ENCODE measurements at places on chromosomes 2 and 18.

- no peak for DNase-seq
Measured at GRCh38 chr18:6949800-6950586, 167.6 kb downstream of the LAMA1 start.

DNA sequence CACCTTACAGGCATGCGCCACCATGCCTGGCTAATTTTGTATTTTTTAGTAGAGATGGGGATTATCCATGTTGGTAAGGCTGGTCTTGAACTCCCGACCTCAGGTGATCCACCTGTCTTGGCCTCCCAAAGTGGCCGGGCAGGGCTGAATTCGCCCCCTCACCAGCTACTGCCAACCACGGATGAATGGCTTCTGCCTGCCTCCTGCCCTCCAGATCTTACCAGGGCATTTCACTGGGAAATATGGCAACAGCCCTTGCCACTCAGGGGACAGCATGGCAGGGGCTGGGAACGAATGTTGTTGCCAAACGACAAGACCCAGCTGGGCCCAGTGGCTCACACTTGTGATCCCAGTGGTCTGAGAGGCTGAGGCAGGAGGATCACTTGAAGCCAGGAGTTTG, 1.8 kb upstream of the ALPP start:
- DNase-seq = no peak

- DNase-seq = no peak
Measured at GRCh38 chr18:3219241-3219630, 532 bp downstream of the MYOM1 start.

GRCh38 chr2:192827735-192828134, 633.0 kb upstream of the TMEFF2 start:
- no peak for DNase-seq

DNA sequence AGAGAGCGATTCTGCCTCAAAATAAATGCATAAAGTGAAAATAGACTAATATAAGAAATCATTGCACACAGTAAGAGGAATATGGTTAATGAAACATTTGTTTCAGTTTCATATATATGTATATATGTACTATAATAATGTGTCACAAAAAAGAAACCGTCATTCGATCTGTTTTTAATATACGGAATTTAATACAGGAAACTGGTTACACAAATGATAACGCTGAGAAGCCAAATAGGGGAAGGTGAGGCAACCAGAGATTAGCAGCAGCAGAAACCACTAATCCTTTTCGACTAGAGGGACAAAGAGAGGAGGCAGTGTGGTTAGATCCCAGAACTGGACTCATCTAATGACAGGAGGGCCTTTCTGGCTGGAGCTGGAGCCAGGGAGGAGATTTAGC, 64.2 kb upstream of the GREB1L start:
- DNase-seq = peak; percentile 18

- DNase-seq = no peak
Measured at GRCh38 chr2:127961729-127962128, 66.1 kb downstream of the SAP130 start.

DNA sequence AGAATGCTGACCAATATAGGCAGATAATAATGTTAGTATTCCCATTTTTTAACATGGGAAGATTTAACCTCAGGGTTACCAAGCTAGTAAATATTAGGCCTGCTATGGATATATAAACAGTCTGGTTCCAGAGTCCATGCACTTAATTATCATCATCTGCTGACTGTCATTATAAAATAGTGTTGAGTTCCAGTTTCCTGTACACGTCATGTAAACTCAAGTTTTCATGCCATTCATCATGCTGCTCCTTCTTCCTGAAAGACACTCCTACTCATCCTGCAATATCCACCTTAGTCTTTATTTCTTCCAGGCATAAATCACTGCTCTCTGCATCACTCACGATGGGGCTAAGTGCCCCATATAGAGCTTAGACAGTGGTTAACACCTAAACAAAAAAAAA, 420.8 kb upstream of the SPHKAP start:
- no peak for DNase-seq

GRCh38 chr2:2318949-2319348, 12.1 kb downstream of the MYT1L start:
- DNase-seq = no peak

- DNase-seq = peak; percentile 59
Measured at GRCh38 chr2:73939419-73939818, 12.7 kb downstream of the DGUOK start.

DNA sequence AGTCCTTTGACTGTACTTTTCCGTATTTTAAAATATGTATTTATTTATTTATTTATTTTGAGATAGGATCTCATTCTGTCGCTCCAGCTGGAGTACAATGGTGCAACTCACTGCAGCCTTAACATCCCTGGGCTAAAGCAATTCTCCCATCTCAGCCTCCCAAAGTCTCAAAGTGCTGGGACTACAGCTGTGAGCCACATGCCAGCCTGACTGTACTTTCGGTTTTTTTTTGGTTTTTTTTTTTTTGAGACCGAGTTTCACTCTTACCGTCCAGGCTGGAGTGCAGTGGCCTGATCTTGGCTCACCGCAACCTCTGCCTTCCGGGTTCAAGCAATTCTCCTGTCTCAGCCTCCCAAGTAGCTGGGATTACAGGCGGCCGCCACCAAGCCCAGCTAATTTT, 28.9 kb upstream of the CCNYL1 start:
- no peak for DNase-seq

DNA sequence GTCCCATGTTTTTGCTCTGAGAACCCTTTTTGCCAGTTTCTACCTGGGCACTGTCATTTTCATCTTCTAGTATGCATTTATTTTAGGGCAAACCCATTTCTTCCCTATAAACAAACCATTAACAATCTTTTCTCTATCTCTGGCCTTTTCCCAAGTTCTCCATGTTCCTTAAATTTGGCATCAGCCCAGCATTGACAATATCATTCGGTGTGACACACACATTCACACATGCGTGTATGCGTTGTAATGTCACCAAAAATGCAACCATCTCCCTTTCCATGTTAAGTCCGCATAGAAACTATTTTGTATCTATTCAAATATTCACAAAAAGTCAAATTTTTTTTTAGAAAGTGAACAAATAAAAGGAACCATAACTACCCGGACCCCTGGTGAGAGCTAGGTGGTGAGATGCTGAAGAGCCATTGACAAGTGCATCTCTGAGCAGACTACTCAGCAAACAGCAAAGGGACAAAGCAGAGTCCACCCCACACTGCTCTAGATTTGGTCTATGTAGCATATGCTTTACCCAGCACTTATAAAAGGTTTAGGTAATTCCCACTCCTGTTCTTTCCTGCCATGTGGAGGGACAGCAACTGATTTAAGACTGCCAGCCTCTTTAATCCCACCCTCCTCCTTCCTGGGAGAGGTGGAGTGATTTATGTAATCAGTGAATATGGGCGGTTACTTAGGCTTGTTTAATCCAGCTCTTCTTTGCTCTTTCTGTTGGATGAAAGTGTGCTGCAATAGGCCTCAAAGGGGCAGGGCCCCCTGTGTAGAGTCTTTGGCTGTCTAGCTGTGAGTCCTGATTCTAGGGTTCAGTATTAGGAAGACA, 124.1 kb downstream of the METTL8 start:
- no peak for DNase-seq

DNA sequence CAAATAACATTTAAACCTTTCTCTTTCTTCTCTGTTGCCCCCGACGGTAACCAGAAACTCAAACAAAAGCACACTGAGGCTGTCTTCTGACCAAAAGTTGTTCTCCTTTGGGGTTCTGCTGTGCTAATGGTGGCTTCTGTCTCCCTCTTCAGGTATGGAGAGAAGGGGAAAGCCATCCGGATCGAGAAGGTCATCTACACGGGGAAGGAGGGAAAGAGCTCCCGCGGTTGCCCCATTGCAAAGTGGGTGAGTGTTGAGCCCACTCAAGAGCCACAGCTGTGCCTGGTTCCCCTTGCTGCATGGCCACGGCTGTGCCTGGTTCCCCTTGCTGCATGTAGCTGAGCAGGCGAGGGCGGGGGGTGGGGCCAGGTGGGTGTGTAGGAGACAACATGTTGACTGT, 67.4 kb downstream of the BOLA3 start:
- DNase-seq = peak; percentile 55

DNA sequence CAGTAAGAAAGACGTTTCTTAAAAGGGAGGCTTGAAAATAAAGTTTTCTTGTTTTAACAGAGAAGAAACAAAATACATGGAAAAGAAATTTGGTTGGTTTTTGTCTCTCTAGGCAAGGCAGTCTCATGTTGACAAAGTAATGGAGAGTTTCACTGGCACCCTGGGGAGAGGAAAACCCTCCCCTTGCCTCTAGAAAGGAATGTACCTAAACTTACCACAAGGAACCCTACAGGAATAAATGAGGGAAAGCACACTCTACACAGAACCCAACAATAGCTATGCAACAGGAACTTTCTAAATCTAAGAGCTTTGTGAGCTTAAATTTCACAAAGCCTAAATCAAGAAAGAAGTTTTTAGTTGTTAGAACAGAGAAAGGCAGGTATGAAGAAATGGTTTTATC, 37.0 kb downstream of the FIGN start:
- DNase-seq = no peak

DNA sequence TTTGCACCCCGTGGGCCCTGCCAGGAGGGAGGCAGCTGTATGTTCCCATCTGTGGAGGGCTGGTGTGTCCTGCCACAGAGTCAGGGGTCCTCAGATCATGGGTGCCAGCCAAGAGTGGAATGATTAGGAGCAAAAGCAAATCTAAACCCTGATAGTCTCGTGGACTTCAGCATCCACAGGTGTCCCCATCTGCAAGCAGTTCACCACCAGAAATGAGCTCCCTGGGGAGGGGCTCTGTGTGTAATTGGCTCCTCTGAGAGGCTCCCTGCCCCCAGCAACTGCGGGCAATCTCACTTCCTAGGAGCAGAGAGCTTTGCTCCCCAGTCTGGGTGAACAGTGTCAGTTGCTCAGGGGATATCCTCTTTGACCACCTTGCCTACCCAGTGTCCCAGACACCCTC, 78.1 kb downstream of the HNRNPLL start:
- DNase-seq = no peak

- DNase-seq = peak; percentile 14
Measured at GRCh38 chr2:179898873-179899272, 37.5 kb upstream of the ZNF385B start.

DNA sequence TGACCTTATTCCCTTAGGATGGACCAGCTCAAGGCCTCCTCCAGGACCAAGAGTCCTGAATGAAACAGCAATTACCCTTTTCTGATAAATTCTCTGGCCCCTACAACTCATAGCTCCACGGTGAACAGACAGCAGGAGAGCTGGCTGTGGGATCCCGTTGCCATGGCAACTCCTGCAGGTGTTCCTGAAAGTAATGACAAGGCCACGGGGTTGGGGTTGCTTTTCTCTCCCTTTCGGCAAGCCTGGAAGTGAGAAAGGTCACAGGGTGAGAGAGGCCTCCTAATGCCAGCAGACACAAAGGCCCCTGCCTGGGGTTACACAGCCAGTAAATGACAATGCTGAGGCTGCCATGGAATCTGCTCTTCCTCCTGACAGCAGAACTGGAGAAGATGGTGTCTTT, 403.0 kb downstream of the NBAS start:
- DNase-seq = no peak

GRCh38 chr2:197453914-197454398, 604 bp downstream of the COQ10B start:
- DNase-seq = peak; percentile 12

GRCh38 chr2:218863021-218863520, 3.5 kb downstream of the WNT6 start:
- DNase-seq = no peak

GRCh38 chr2:41853427-41854191, 194.2 kb upstream of the PKDCC start:
- peak; percentile 52 for DNase-seq

DNA sequence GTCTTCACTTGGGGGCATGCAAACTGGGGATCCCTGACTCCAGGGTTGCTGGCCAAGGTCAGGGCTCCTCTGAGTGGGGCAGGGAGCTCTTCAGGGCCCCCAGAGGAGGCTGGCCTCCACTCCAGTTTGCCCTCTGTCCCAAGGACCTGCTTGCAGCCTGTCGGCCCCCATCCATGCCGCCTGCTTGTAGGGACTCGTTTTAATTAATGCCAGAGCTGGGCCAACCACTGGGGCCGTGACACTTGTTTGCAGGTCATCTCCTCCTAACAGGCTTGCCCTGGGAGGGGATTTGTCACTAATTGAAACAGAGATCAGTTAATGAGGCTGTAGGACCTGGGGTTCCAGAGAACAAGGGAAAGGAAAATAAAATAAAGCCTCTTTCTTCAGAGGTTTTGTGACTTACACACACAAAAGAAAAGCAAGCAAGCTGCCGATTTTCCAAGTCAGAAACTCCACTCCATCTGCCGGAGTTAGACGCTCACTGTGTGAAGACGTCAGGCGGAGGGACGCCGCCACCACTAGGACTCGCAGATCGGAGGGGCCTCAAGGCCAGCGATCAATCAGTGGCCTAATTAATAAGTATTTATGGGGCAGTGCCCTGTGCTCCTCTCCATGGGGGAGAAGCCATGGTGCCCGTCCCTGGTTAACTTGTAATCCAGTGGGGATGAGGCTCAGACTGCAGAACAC, 75.9 kb downstream of the SFXN5 start:
- DNase-seq = no peak

- DNase-seq = no peak
Measured at GRCh38 chr2:128440666-128441340, 122.1 kb upstream of the HS6ST1 start.

DNA sequence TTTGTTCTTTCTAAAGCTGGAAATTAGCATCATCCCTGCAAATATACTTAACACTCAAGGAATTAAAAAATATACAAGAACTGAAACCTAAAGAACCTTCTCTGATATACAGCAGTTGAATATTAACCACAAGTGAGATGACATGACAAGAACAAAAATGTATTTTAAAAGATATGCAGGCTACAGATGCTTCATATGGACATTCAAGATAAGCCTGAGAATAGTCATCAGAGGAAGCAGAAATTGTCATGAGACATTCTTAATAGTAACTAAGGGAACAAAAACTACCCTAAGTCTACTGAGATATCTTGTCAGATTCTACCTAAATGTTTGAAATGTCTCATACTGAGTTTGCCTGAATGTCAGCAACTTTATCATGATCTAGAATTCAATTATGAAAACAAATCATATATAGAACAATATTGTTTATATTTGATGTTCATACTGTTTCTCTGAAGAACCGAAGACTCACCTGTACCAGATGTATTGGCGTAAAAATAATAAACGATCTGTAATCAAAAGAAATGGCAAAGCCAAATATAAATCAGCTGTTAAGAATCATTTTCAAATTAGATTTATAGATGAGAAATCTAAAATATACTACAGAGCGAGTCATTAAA, 4.7 kb downstream of the NBAS start:
- no peak for DNase-seq

DNA sequence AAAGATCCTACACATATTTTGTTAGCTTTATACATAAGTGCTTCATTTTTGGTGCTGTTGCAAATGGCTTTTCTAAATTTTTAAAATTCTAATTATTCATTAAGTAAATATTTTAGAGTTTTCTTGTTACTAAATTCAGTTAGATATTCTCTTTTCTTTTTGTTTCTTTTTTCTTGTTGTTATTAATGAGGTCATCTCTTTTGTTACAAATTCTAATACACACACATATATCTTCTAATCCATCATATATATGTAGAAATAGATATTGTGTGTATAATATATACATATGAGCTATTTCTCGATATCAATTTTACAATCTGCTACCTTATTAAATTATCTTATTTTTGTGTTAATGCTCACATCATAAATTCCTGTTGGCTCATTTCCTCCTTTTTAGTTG, 255.9 kb downstream of the GALR1 start:
- no peak for DNase-seq
